ENCODE measurements at places on chromosomes 7 and 10.

GRCh38 chr10:1361411-1362105 is 305.4 kb downstream of the WDR37 start:
- DNase-seq, result no peak

DNA sequence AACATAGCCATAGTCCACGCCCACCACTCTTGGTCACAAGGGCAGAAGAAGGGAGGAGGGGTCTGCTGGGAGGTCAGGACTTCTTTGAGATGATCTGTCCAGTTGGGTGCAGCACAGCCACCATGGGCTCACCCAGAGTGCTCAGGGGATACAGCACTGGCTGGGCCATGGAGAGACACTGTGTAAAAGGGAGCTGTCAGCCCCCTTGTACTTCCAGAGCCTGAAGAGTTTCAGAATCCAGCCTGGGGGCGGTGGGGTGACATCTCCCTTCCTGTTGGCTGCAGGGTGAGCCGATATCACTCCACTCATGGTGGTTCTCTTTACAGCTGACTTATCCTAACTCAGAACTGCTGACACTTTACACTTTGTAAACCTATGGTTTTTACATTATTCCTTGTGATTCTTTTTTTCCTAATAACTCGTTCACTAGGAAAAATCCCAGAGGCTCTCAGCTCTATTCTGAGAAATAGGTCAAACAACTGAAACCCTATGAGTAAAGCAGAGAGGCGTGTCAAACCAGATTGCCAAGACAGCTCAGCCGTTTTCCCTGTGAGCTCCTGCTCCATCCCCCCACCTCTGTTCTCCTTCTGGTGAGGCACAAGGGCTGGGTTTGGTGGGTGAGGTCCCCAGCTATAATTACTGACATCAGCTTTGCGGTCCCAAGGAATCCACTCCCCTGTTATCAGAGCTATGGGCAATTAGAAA is 3.2 kb upstream of the MRPS24 start:
- no peak for DNase-seq

- no peak for DNase-seq
These were observed 28.8 kb downstream of the HACD1 start for GRCh38 chr10:17588420-17588819.

GRCh38 chr7:124751027-124751426 is 14.6 kb downstream of the GPR37 start:
- no peak for DNase-seq

- no peak for DNase-seq
These were observed 142.4 kb downstream of the LRRC4 start for GRCh38 chr7:127888825-127889224.
